ENCODE measurements at places on chromosomes 6 and 20.

DNA sequence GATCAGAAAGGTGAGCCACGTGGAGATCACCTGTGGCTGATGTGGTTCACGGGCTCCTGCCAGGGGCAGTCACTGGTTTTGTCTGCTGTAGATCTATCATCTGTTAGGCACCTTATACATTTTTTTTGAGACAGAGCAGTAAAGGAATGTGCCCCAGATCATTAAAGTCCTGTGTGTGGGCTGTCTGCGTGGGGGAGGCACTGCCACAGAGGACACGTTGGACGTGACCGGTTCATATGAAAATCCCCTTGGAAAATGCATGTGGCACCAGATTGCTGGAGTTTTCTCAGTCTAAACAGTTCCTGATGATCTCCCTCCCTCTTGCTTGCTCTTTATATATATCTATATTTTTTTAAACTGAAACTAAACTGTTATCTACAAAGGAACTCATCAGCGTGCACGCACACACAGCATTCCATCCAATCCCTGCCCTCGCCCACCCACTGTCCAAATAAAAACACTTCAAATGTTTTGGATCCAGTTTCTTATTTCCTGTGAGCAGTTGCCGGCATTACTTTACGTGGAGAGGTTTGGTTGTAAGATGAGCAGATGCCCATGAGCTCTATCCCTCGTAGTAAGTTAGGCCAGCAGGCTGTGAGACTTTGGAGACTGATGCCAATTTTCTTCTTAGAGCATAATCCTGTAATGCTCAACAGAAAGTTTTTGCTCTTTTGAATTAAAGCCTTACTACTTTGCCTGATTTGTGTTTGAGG, 161.6 kb upstream of the EXOC2 start:
- no peaks in the 10 kb centered on the region for H3K36me3 ChIP-seq
- H3K27me3 ChIP-seq: peaks cover 6% of the 10 kb centered on the region
- DNase-seq: no peak
- H3K27ac ChIP-seq: no peak overlapping the region
- no peaks in the 10 kb centered on the region for H3K4me1 ChIP-seq

- peaks cover 49% of the 10 kb centered on the region for H3K36me3 ChIP-seq
- H3K4me3 ChIP-seq: no peak overlapping the region
- peak overlapping the region; percentile 74 for H3K27ac ChIP-seq
- no peaks in the 10 kb centered on the region for H3K27me3 ChIP-seq
- no peaks in the 10 kb centered on the region for H3K4me1 ChIP-seq
Observed at GRCh38 chr6:15515226-15515625, 147.6 kb downstream of the DTNBP1 start.

- H3K36me3 ChIP-seq: peaks cover 52% of the 10 kb centered on the region
- peaks cover 83% of the 10 kb centered on the region for H3K4me1 ChIP-seq
- H3K27me3 ChIP-seq: no peaks in the 10 kb centered on the region
Observed at GRCh38 chr20:33681728-33682353, 4.3 kb downstream of the E2F1 start.

DNA sequence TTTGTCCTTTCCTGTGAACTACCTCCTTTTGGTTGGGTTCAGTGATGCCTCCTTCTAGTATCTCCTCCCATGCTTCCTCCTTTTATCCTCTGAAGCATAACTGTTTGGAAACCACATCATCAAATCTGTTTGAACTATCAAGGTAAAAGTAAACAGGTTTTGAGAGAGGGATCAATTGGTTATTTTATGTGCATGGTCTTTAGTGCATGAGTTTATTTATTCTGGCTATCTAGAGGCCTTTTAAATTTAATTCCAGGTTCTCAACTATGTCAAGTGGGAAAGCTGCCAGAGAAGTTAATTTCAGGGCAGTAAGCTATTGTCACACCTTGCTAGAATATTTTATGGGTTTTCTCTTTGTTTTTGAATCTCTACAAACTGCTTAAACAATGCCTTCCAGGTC, 54.1 kb downstream of the WASF1 start:
- no peak for DNase-seq
- no peaks in the 10 kb centered on the region for H3K36me3 ChIP-seq
- H3K27me3 ChIP-seq: no peaks in the 10 kb centered on the region
- no peaks in the 10 kb centered on the region for H3K4me1 ChIP-seq
- no peak overlapping the region for H3K27ac ChIP-seq
- no peak overlapping the region for H3K4me3 ChIP-seq

DNA sequence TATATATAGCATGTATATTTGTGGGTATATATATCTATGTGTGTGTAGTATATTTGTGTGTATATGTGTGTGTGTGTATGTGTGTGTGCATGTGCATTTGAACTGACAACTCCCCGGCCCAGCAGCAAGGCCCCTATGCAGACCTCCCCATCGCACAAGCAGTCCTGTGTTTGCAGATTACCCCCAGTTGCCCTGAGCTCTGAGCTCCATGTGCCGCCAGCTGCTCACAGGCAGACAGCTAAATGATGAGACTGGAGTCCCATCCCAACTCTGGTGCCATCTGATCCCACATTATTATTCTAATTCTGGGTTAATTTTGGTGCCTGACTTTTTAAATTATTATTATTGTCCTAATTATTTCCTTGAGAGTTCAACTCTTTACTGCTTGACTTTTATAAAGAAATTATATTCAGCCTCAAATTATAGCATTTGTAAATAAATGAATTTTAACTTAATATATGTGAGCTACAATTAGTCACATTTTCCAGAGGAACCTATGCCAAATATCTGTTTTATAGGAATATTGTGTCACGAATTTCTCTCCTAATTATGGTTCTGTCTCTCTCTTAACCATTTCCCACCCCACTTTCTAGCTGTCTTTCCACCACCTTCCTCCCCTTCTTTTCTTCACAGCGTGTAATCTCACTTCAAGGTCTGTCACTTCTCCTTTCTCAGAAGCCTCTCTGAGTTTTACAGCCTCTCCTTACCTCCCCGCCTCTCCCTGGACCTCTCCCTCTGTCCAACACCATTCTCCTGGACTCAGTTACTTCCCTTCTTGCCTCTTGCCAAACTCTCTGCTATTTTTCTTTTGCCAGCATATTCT, 90.6 kb upstream of the SYNDIG1 start:
- no peak for DNase-seq
- H3K4me3 ChIP-seq: no peak overlapping the region
- no peaks in the 10 kb centered on the region for H3K4me1 ChIP-seq
- H3K36me3 ChIP-seq: no peaks in the 10 kb centered on the region

DNA sequence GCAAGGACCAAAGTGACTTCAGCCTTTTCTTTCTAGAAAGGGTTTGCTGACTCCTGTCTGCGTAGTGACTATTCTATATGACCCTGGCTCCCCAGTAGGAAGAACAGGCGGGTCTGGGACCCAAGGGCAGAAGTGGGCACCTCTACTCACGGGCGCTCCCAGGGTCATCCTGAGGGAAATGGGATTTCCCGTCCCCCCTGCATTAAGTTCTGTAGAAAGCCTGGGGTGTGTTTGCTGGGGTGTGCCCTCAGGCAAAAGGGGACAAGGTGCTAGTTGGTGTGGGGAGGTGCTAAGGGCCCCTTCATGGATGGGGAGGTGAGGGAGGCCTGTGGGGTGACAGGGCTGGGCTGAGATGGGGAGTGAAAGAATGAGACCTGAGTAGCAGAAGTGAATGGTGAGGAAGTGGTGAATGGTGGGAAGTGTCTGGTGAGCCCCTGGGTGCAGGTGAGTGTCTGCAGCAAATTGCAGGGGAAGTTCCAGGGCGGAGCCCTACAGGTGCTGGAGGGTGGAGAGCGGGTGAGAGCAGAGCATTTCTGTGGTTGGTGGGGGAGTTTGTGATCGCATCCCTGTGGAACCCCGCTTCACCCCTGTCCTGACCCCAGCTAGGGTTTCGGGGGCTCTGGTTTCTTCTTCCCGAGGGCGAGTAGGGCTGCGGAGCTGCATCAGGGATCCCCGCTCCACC, 21.1 kb downstream of the RAET1L start:
- H3K27me3 ChIP-seq: peaks cover 76% of the 10 kb centered on the region
- H3K4me3 ChIP-seq: peak overlapping the region; percentile 90
- peak; percentile 73 for DNase-seq
- peaks cover 6% of the 10 kb centered on the region for H3K36me3 ChIP-seq
- H3K27ac ChIP-seq: peak overlapping the region; percentile 92

- peaks cover 7% of the 10 kb centered on the region for H3K4me1 ChIP-seq
- no peaks in the 10 kb centered on the region for H3K36me3 ChIP-seq
- DNase-seq: peak; percentile 92
- no peak overlapping the region for H3K4me3 ChIP-seq
- H3K27me3 ChIP-seq: peaks cover 46% of the 10 kb centered on the region
Observed at GRCh38 chr6:31087494-31088089, 24.8 kb downstream of the C6orf15 start.

DNA sequence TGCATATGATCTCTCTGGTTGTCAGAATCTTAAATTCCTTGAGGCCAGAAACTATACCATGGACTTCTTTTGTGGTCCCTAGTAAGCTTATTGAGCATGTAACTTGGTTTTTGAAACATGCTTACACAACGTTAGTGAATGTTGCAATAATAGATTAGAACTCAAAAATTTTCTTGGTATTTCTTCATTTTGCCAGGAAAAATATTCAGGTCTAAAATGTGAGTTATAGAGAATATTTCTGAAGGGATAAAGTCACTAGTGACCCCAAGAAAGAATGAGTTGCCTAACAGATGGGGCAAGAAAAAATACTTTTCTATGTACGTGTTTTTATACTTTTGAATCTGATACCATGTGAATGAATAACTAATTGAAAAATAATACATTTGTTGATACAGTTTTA, 195.4 kb downstream of the TFAP2A start:
- H3K27me3 ChIP-seq: no peaks in the 10 kb centered on the region
- H3K27ac ChIP-seq: no peak overlapping the region
- no peak for DNase-seq
- no peaks in the 10 kb centered on the region for H3K4me1 ChIP-seq
- no peaks in the 10 kb centered on the region for H3K36me3 ChIP-seq

DNA sequence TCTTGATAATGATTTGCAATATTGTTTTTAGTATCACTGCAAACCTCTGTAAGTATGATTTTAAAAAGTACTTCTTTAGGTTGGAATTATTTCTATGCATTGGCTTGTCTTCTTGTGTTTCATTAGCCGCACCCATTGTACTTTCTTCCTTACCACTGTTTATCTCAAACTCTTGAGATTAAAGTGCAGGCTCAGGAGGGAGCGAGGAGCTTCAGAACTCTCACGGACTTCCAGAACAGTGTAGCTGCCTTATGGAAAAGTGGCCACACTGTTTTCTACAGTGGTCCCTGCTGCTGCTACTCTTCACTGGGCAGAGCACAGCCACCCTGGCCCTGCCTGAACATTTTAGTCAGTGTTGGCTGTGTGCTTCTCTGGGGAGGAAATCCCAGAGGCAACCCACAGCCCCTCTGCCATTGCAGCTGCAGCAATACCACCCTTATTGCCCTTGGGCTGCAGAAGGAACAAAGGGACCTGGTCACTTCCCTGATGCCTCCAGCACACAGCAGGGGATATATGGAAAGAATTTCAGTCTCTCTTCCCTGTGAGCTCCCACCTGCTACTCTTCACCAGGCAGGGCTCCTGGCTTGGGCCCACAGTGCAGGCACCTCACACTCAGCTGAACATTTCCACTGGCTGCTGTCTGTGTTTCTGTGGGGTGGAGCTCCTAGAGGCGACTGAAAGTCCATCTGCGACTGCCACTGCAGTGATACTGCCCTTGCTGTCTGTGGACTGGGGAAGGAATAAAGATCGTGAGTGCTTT, 91.7 kb upstream of the MAP3K4 start:
- peaks cover 5% of the 10 kb centered on the region for H3K27me3 ChIP-seq
- no peak overlapping the region for H3K4me3 ChIP-seq
- no peaks in the 10 kb centered on the region for H3K4me1 ChIP-seq
- no peak overlapping the region for H3K27ac ChIP-seq
- DNase-seq: no peak
- no peaks in the 10 kb centered on the region for H3K36me3 ChIP-seq

DNA sequence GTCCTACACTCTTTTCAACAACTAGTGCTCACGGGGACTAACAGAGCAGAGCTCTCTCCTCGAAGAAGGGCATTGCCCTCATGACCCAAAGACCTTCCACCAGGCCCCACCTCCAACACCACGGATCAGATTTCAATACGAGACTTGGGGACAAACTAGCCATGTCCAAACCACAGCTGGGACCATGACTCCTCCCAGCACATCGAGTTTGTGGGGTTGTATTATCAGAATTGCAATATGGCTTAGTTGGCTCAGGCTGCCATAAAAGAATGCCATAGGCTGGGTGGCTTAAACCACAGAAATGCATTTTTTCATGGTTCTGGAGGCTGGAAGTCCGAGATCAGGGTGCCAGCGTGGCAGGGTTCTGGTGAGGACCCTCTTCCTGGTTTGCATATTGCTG, 189.7 kb upstream of the PMEPA1 start:
- H3K27me3 ChIP-seq: peaks cover 16% of the 10 kb centered on the region
- H3K36me3 ChIP-seq: no peaks in the 10 kb centered on the region
- H3K27ac ChIP-seq: no peak overlapping the region
- H3K4me3 ChIP-seq: no peak overlapping the region
- no peak for DNase-seq
- no peaks in the 10 kb centered on the region for H3K4me1 ChIP-seq

GRCh38 chr20:4937407-4938319, 63.6 kb downstream of the SLC23A2 start:
- DNase-seq: no peak
- H3K4me3 ChIP-seq: no peak overlapping the region
- H3K27ac ChIP-seq: no peak overlapping the region
- H3K4me1 ChIP-seq: peaks cover 9% of the 10 kb centered on the region
- no peaks in the 10 kb centered on the region for H3K27me3 ChIP-seq
